ENCODE measurements at places on chromosomes 6 and 20. TPM values are rescaled to one million over a fixed set of nuclear protein-coding genes. Genes with fewer than 3 reads are reported as not detected.

The OR12D3 gene
- not detected for total RNA-seq

The COMMD7 gene
- total RNA-seq, result 12.4 TPM

GRCh38 chr6:139144490-139145085 is 9.7 kb downstream of the HECA start:
- peaks cover 10% of the 10 kb centered on the region for H3K4me1 ChIP-seq
- no peak overlapping the region for H3K27ac ChIP-seq
- no peak for DNase-seq
- H3K27me3 ChIP-seq, result no peaks in the 10 kb centered on the region
- H3K4me3 ChIP-seq, result no peak overlapping the region

DNA sequence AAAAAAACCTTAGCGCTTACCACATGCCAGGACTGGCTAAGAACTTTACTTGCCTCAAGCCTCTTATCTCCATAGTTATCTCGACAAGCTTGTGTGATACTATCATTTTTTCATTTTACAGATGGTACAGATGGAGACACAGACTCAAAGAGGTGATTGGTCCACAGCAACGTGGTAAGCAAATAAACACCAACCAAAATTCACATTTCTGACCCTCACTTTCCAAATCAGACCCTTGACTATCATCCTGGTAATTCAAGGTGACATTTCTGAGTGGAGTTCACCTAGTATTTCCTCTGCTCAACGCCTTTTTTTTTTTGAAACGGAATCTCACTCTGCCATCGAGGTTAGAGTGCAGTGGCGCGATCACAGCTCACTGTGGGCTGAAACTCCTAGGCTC is 25.9 kb upstream of the ILRUN start:
- no peak for DNase-seq
- H3K27me3 ChIP-seq, result no peaks in the 10 kb centered on the region
- no peaks in the 10 kb centered on the region for H3K36me3 ChIP-seq
- no peaks in the 10 kb centered on the region for H3K4me1 ChIP-seq

DNA sequence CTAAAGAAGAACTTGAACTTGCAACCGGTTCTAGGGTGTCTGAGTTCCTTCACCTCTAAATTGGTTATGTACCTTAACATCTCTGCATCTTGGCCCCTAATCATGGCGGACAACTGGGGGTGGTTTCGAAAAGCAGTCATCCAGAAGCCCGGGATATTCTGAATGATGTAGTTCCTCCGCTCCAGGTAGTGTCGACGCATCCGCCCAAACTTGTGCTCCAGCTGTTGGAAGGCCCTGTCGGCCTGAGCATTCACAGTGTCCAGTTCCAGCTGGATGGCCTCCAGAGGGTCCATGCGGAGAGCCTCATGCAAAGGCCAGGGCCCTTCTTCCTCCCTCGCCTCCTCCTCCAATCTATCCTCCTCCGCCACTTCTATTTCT is 887 bp downstream of the TSPYL1 start:
- H3K36me3 ChIP-seq, result no peaks in the 10 kb centered on the region
- H3K4me3 ChIP-seq, result peak overlapping the region; percentile 80
- no peak for DNase-seq
- no peaks in the 10 kb centered on the region for H3K27me3 ChIP-seq
- H3K4me1 ChIP-seq, result peaks cover 47% of the 10 kb centered on the region

DNA sequence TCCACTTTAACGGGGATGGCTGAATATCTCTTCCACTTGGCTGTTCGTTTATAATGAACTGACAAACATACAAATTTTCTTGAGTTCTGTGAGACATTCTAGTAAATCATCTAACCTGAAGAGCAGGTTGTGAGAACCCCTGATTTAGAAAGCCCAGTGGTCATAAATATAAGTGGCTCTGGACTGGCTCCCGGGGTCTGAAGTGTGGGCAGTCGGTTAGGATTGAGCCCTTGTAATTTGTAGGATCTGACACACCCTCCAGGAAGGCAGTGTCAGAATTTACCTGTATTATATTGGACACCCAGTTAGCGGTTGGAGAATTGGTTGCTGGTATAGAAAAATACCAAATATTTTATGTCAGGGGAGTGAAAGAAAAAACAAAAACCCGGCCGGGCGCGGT is 6.8 kb upstream of the GMEB2 start:
- no peaks in the 10 kb centered on the region for H3K36me3 ChIP-seq
- no peak overlapping the region for H3K27ac ChIP-seq
- DNase-seq, result no peak
- H3K4me1 ChIP-seq, result peaks cover 25% of the 10 kb centered on the region
- no peak overlapping the region for H3K4me3 ChIP-seq
- H3K27me3 ChIP-seq, result no peaks in the 10 kb centered on the region

GRCh38 chr6:4603291-4603690 is 172.9 kb upstream of the CDYL start:
- no peaks in the 10 kb centered on the region for H3K27me3 ChIP-seq
- H3K27ac ChIP-seq, result no peak overlapping the region
- no peak overlapping the region for H3K4me3 ChIP-seq
- H3K4me1 ChIP-seq, result no peaks in the 10 kb centered on the region
- no peaks in the 10 kb centered on the region for H3K36me3 ChIP-seq

DNA sequence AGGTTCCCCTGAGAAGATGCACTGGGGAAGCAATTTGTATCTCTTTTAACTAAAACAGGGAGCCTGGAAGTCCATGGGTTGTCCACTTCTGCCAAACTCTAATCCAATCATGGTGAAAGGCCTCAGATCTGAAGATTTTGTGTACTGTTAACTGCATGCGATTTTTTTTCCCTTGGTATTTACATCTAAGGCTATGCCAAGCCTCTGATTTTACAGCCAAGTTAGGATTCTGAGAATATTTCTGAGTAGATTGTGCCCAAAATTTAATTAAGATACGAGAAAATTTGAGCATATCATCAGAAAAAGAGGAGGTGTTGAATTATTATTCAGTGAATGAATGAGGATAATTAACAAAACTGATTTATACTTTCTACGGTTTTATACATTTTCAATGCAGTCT is 34.0 kb downstream of the BTBD3 start:
- no peak overlapping the region for H3K27ac ChIP-seq
- H3K36me3 ChIP-seq, result no peaks in the 10 kb centered on the region
- H3K4me3 ChIP-seq, result no peak overlapping the region
- DNase-seq, result no peak
- H3K27me3 ChIP-seq, result no peaks in the 10 kb centered on the region

GRCh38 chr20:47818996-47819609 is 33.8 kb upstream of the SULF2 start:
- no peak overlapping the region for H3K27ac ChIP-seq
- no peaks in the 10 kb centered on the region for H3K36me3 ChIP-seq
- no peak for DNase-seq
- H3K4me3 ChIP-seq, result no peak overlapping the region

GRCh38 chr20:49608752-49609670 is 41.1 kb upstream of the PTGIS start:
- H3K27me3 ChIP-seq, result no peaks in the 10 kb centered on the region
- H3K4me3 ChIP-seq, result no peak overlapping the region
- no peaks in the 10 kb centered on the region for H3K36me3 ChIP-seq

GRCh38 chr20:45427236-45428149 is 11.6 kb downstream of the PIGT start:
- no peaks in the 10 kb centered on the region for H3K36me3 ChIP-seq
- H3K4me1 ChIP-seq, result peaks cover 13% of the 10 kb centered on the region
- H3K4me3 ChIP-seq, result no peak overlapping the region
- DNase-seq, result no peak

- H3K27me3 ChIP-seq, result no peaks in the 10 kb centered on the region
- no peaks in the 10 kb centered on the region for H3K4me1 ChIP-seq
- no peak overlapping the region for H3K4me3 ChIP-seq
- DNase-seq, result no peak
Measured at GRCh38 chr6:136148051-136148450, 102.1 kb downstream of the MTFR2 start.

DNA sequence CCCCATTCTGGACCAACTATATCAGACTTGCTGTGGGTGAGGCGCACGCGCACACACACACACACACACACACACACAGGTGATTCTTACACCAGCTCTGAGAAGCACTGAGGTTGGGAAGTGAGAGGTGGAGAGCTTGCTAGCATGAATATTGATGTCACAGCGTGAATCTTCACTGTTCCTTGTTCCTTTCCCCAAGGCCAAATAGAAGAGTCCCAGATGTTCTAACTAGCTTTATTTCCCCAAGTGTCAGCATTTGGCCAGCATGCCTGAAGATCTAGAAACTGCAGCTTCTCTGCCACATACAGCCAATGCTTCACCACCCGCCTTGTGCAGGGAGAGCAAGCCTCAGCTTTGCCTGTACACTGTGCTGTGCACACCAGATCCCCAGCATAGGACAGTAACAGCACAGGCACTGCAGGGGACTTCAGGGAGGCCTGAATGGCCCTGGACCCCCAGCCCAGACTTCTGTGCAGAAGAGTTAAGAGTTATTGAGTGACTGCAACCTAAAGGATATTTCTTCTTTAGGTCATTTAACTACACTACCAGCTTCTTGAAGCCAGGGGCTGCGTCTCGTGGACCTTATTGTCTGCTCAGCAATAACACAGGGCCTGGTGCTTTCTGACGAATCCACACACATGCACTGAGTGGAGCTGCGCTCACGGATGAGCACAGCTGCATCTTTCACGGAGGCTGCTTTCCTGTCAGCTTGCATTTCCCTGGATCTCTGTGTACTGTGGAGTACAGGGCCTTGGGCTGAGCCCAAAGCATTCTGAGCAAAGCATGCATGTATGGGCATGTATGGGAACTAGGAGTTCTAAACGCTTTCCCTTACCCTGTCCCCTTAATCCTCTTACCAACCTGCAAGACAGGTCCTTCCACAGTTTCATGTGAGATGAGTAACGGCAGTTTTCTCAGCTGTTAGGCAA is 13.9 kb upstream of the CD93 start:
- H3K27me3 ChIP-seq, result no peaks in the 10 kb centered on the region
- no peaks in the 10 kb centered on the region for H3K4me1 ChIP-seq
- no peak overlapping the region for H3K4me3 ChIP-seq
- H3K36me3 ChIP-seq, result no peaks in the 10 kb centered on the region
- H3K27ac ChIP-seq, result no peak overlapping the region
- no peak for DNase-seq

- no peaks in the 10 kb centered on the region for H3K36me3 ChIP-seq
- no peaks in the 10 kb centered on the region for H3K4me1 ChIP-seq
- H3K27ac ChIP-seq, result no peak overlapping the region
- DNase-seq, result no peak
- H3K4me3 ChIP-seq, result no peak overlapping the region
- H3K27me3 ChIP-seq, result no peaks in the 10 kb centered on the region
Measured at GRCh38 chr20:19284400-19285178, 72.1 kb downstream of the SLC24A3 start.

GRCh38 chr20:33033381-33033780 is 1.9 kb downstream of the BPIFB6 start:
- no peak for DNase-seq
- no peak overlapping the region for H3K27ac ChIP-seq
- no peaks in the 10 kb centered on the region for H3K36me3 ChIP-seq
- H3K4me3 ChIP-seq, result no peak overlapping the region

DNA sequence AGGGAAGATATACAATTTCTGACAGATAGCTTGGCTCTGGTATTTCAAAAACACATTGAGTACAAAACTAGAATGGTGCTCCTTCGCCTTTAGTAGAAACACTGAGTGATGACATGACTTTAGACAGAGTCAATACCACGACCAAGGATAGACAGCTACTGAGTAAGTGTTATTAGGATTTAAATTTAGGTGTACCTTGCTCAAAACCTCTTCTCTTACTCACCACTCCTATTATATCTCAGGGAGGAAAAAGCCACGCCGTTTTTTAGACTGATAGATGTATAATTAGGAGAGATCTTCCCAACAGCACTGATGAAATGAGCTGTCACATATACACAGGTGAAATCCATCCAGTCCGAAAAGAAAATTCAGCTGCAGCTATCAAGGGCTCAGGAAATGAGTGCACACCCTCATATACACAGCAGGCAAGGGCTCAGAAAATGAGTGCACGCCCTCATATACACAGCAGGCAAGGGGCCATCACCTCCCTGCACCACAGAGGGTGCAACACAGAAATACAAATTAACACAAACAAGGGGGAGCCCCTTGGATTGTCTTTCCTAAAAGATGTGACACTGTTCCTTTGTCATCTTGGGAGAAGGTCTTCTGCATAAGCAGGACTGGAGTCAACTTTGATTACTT is 53.7 kb downstream of the LYRM4 start:
- no peak for DNase-seq
- no peaks in the 10 kb centered on the region for H3K36me3 ChIP-seq
- H3K27ac ChIP-seq, result no peak overlapping the region
- H3K4me3 ChIP-seq, result no peak overlapping the region
- no peaks in the 10 kb centered on the region for H3K4me1 ChIP-seq
